ENCODE measurements at places on chromosomes 7 and 10.

DNA sequence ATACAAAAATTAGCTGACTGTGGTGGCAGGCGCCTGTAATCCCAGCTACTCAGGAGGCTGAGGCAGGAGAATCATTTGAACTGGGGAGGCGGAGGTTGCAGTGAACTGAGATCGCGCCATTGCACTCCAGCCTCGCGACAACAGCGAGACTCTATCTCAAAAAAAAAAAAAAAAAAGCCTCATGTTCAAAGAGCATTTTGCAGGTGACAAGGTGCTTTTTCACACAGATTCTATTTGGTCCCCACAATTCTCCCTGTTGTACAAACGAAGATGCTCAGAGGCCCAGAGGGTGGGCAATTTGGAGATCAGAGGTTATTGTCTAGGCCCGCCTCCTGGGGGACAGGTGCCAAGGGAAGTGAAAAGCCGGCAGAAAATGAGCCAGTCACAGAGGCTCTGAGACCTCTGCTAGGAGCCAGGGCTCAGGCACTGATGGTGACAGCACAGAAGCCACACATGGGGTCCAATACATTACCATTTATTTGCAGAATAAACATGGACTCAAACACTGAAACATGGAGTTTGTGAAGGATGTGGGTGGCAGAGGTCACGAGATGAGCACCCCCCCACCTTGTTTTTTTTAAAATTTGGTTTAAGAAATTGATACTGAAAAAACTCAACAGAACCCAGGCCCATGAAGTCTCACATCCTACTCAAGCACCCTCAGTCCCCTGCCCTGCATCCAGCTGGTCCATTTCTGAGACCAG is 882 bp upstream of the GAL3ST4 start:
- no peak for DNase-seq

DNA sequence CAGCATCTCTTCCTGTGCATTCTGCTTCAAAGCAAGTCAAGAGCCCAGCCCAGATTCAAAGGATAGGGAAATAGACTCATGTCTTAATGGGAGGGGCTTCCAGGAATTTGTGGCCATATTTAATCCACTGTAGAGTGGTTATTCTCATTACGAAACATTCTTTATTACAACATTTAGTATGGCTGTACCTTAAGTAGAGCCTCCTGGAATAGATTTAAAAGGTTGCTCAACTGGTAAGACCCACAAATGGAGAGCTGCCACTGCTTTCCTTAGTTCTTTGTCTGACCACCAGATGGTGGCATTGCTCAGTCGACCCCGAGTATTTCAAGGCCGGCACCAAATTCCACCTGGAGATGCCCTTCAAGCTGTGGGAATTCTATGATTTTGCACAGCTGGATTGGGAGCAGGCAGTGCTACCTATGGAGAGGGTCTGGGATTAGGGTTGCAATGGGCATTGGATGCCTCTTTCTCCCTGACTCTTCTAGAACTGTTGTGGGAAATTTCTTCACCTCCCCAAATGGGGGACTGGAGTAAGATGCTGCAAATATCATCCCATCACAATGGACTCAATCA is 102.2 kb downstream of the RBM20 start:
- DNase-seq: peak; percentile 42

DNA sequence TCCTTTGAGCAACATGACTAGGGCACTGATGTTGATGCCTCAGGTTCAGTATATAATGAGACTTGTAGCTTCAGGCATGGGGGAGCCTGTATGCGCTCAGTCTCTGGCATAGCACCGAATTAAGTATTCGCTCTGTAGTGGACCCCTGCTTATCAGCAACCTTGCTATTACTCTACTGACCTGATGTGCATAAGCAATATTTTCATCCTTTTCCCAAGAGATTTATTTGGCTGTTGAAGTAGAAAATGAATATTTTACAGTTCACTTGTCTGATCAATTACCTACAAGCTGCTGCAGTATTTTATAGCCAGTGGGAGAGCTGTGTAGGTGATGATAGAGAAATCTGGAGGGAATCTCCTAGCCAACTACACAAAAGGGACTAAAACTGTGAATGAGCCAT is 781.6 kb upstream of the PHF14 start:
- DNase-seq: no peak

- peak; percentile 97 for DNase-seq
Observed at GRCh38 chr7:20352573-20353306, 22.0 kb downstream of the ITGB8 start.

- DNase-seq: no peak
Observed at GRCh38 chr7:105587909-105588635, 6.8 kb upstream of the EFCAB10 start.

DNA sequence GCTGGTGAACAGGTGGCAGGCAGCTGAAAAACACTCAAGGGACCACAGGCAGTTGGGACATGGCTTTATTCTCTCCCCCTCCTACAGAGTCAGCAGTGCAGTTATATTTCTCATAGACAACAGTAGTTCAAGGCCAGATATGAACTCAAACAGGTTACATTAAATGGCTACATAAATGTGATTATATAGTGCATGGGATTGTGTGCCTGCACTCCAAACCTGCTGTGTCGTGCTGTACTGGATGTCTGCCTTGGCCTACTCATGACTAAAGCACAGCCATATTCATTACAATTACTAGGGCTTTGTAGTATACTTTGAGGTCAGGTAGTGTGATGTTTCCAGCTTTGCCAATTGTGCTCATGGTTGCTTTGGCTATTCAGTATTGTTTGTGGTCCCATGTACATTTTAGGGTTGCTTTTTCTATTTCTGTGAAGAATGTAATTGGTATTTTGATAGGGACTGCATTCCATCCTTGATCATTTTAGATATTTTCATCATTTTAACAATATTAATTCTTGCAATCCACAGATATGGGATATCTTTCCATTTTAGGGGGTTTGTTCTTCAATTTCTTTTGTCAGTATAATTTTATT is 393.6 kb downstream of the CNTNAP2 start:
- DNase-seq: no peak

DNA sequence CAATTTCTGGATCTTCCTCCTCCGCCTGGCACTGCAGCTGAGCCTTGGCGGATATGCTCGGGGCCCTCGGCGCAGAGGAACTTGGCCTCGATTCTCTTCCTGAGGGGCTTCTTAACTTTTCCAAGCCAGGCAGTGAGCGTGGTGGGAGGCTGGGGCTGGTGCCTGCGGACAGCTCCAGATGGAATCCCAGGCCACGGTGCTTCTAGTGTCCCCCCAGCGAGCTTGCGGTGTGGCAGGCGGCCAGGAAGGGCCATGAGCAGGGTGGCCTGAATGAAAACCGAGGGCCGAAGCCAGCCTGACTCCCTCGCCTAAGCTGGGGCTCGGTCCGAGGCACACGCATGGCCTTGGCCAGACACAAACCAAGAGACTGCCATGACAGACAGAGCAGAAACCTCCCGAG is 31.3 kb downstream of the RCC1L start:
- DNase-seq: no peak

DNA sequence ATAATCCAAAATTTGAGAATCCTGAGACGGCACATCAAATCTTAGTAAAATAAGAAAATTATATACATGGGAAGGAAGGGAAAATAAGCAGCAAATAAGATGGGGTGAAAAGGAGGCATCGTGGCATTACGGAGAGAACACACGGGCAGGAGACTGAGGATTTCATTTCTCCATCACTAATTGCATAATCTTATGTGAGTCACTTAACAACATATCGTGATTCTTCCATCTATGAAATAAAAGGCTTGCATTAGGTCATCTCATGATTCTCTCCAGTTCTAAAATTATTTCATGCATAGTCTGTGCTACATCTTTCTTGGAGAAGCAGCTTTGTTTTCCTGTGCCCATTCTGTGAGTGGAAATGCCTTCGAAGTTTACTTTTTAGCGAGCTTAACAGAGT is 288.7 kb downstream of the LRMDA start:
- DNase-seq: no peak

All from HS-5 (cell line).